ENCODE measurements at places on chromosomes 13 and 19. TPM values are rescaled to one million over a fixed set of nuclear protein-coding genes. Genes with fewer than 3 reads are reported as not detected.

ZNF837 gene
- total RNA-seq = 2.7 TPM

CDX2 gene
- not detected for total RNA-seq

KLK2 gene
- total RNA-seq = not detected

KLK4 gene
- total RNA-seq = not detected

DHDH gene
- total RNA-seq = 1.6 TPM

EBI3 gene
- total RNA-seq = not detected

CLEC11A gene
- total RNA-seq = under 0.01 TPM

KLK12 gene
- 0.14 TPM for total RNA-seq

UPF3A gene
- total RNA-seq = 14.0 TPM

CEACAM20 gene
- not detected for total RNA-seq

PRRG2 gene
- total RNA-seq = 7.9 TPM

VSIG10L gene
- 1.6 TPM for total RNA-seq

KCNC3 gene
- total RNA-seq = 0.36 TPM

HCST gene
- total RNA-seq = 0.14 TPM

CLC gene
- not detected for total RNA-seq

HRC gene
- not detected for total RNA-seq

HDGFL2 gene
- 48.5 TPM for total RNA-seq

KLF1 gene
- under 0.01 TPM for total RNA-seq

RAP2A gene
- total RNA-seq = 46.8 TPM

CDADC1 gene
- total RNA-seq = 8.2 TPM

VAV1 gene
- 1.7 TPM for total RNA-seq

CCDC70 gene
- not detected for total RNA-seq

PROZ gene
- not detected for total RNA-seq

DCLK1 gene
- under 0.01 TPM for total RNA-seq

DPF1 gene
- under 0.01 TPM for total RNA-seq

GDF15 gene
- total RNA-seq = 183 TPM

ELSPBP1 gene
- not detected for total RNA-seq

CCNE1 gene
- 8.2 TPM for total RNA-seq

LILRB2 gene
- not detected for total RNA-seq

ZNF575 gene
- under 0.01 TPM for total RNA-seq

ZSWIM4 gene
- 4.1 TPM for total RNA-seq

NAPSA gene
- under 0.01 TPM for total RNA-seq

NPAS1 gene
- 0.34 TPM for total RNA-seq

MBD3L1 gene
- total RNA-seq = not detected

LGALS16 gene
- total RNA-seq = not detected

ZAR1L gene
- not detected for total RNA-seq

CADM4 gene
- total RNA-seq = 18.7 TPM

ZNF547 gene
- total RNA-seq = 6.5 TPM

F7 gene
- not detected for total RNA-seq

CD37 gene
- total RNA-seq = not detected

POLR2I gene
- total RNA-seq = 63.3 TPM

FPR1 gene
- total RNA-seq = under 0.01 TPM

ZNF888 gene
- total RNA-seq = 15.7 TPM

COMP gene
- 0.07 TPM for total RNA-seq

XRCC1 gene
- 10.9 TPM for total RNA-seq

LRG1 gene
- total RNA-seq = 2.1 TPM

CELF5 gene
- not detected for total RNA-seq

OR4F17 gene
- not detected for total RNA-seq

SLAIN1 gene
- 0.28 TPM for total RNA-seq

GNG7 gene
- total RNA-seq = under 0.01 TPM

ZNF536 gene
- not detected for total RNA-seq

PEG3 gene
- 0.34 TPM for total RNA-seq

B3GNT8 gene
- 3.4 TPM for total RNA-seq

PALM3 gene
- total RNA-seq = not detected

RGL3 gene
- 0.21 TPM for total RNA-seq

SCEL gene
- 60.5 TPM for total RNA-seq

KLK3 gene
- total RNA-seq = not detected

TEKTIP1 gene
- total RNA-seq = not detected

SLC7A1 gene
- 66.0 TPM for total RNA-seq
